ENCODE measurements at places on chromosomes 3 and 15. TPM values are rescaled to one million over a fixed set of nuclear protein-coding genes. Genes with fewer than 3 reads are reported as not detected.

- H3K27me3 ChIP-seq = no peaks in the 10 kb centered on the region
- no peak for DNase-seq
- no peak overlapping the region for H3K27ac ChIP-seq
- no peaks in the 10 kb centered on the region for H3K36me3 ChIP-seq
Observed at GRCh38 chr3:155554777-155555451, 190.0 kb downstream of the PLCH1 start.

GRCh38 chr3:117630885-117631284 is 921.3 kb downstream of the TUSC7 start:
- H3K27me3 ChIP-seq = no peaks in the 10 kb centered on the region
- DNase-seq = no peak
- H3K27ac ChIP-seq = no peak overlapping the region

GRCh38 chr3:197682713-197683112 is 54.0 kb downstream of the RUBCN start:
- H3K36me3 ChIP-seq = peaks cover 11% of the 10 kb centered on the region
- no peak for DNase-seq
- no peak overlapping the region for H3K4me3 ChIP-seq

- no peaks in the 10 kb centered on the region for H3K36me3 ChIP-seq
- no peak overlapping the region for H3K4me3 ChIP-seq
- no peak for DNase-seq
- peaks cover 18% of the 10 kb centered on the region for H3K27me3 ChIP-seq
Observed at GRCh38 chr3:127105587-127105986, 87.3 kb upstream of the PRR23E start.

DNA sequence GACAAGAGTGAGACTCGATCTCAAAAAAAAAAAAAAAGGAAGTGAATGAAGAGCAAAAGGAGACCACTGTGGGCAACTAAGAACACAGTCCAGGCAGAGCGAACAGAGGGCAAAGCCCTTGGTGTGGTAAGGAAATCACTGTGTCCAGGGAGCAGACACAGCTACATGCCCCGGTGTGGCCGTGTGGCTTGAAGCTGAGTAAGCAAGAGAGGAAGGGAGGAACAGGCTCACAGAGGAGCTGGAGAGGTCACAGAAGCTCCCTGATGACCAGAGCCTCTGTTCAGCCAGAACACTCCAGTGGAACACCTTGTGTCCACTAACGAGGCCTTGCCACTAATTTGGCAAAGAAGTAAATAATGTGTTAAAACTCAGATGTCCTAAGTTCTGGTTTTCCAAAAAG is 60.6 kb upstream of the GATA2 start:
- DNase-seq = no peak
- H3K4me1 ChIP-seq = peaks cover 6% of the 10 kb centered on the region
- H3K4me3 ChIP-seq = no peak overlapping the region

GRCh38 chr15:40290545-40290917 is 7.7 kb upstream of the ANKRD63 start:
- H3K36me3 ChIP-seq = no peaks in the 10 kb centered on the region
- no peak for DNase-seq
- H3K4me3 ChIP-seq = no peak overlapping the region
- no peak overlapping the region for H3K27ac ChIP-seq

The CTXND1 gene
- polyA plus RNA-seq = not detected

The ACTC1 gene
- not detected for polyA plus RNA-seq

The LRRC28 gene
- polyA plus RNA-seq = 20.9 TPM

The NR2E3 gene
- polyA plus RNA-seq = not detected

Measured in naive B cell (primary cell).